ENCODE measurements at places on chromosomes 5 and 9.

GRCh38 chr5:91499943-91500531 is 116.9 kb upstream of the ARRDC3 start:
- DNase-seq, result no peak

DNA sequence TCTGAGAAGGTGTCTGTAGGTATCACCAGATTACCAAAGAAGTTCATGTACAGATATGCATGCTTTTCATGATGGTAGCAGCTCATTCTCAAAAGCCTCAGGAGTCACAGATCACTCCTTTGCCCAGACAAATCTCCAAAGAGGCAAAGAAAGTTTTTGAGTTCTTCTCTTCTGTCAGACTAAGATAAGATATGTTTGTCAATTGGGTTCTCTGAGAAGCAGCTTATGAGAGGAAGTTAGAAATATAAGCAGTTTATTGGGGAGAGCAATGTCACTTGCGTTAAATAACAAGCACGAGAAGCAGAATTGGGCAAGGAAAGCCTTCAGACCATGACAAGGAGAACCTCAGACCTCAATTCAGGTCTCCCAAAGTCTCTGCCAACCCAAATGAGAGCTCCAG is 219.2 kb upstream of the KLF4 start:
- no peak for DNase-seq

DNA sequence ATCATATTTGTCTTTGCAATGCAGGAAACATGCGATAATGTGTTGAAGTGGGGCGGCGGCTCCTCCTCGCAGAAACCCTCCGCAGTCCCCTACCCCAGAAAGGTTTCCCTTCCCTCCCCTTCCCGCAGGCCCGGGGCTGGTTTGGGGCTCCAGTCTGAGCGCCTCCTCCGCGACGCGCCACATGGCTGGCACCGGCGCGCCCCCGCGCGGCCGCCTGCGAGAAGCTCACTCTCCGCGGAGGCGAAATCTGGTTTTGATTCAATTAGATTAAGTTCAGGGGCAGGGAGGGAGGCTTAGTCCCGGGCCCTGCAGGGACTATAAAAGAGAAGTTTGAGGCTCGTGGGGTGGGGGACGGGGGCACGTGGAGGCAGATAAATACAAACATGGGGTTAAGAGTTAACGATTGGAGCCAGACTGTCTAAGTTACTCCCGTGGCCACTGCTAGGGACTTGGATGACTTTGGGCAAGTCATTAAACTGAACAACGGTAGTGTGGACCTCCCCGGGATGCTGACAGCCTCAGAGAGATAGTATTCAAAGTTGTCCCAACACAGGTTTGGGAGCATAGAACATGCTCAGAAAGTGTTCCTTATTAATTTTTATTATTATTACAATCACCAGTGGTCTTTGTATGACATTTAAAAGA is 69.4 kb downstream of the MSX2 start:
- DNase-seq, result peak; percentile 45

- no peak for DNase-seq
These were observed 10.2 kb upstream of the DAB2IP start for GRCh38 chr9:121641224-121641611.

- no peak for DNase-seq
These were observed 11.2 kb downstream of the SH3RF2 start for GRCh38 chr5:145947581-145947980.

GRCh38 chr5:175037820-175038219 is 313.4 kb downstream of the MSX2 start:
- DNase-seq, result no peak

DNA sequence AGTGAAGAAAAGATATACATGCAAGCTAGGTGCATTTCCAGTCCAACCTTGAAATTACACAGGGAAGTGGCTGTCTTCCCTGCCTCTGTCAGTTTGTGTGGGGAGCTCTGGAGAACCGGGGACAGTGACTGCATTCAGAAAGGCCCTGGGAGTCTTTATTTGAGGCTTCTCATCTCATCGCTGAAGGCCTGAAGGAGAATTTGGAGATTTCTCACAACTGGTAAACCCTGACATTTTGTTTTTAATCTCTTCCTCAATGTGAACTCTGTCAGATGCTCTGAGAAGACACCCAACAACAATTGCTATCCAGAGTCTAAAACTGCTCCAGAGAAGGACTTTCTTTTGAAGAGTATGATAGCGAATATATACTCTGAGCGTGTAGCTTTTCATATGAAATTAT is 33.0 kb downstream of the MACIR start:
- no peak for DNase-seq

- DNase-seq, result no peak
These were observed 193.4 kb upstream of the NR4A3 start for GRCh38 chr9:99628285-99628684.

- DNase-seq, result no peak
These were observed 34.7 kb downstream of the DAP start for GRCh38 chr5:10726179-10726912.

DNA sequence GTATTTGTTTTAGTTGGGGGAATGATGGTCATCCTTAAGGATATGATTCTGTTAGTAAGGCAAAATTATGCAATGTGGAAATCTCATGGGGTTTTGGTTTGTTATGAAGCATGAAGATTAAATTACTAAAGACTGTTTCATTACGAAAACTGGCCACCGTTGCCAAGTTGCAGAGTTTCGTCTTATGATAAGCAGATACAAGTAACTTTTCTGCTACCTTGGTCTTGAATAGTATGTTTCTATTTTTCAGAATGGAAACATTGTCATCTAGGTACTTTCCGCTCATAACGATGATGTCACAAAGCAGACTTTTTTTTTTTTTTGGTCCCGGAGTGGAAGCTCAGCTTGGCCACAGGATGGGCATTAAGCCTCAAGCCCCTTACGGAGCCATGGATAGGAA is 4.2 kb downstream of the CCNI2 start:
- peak; percentile 36 for DNase-seq

DNA sequence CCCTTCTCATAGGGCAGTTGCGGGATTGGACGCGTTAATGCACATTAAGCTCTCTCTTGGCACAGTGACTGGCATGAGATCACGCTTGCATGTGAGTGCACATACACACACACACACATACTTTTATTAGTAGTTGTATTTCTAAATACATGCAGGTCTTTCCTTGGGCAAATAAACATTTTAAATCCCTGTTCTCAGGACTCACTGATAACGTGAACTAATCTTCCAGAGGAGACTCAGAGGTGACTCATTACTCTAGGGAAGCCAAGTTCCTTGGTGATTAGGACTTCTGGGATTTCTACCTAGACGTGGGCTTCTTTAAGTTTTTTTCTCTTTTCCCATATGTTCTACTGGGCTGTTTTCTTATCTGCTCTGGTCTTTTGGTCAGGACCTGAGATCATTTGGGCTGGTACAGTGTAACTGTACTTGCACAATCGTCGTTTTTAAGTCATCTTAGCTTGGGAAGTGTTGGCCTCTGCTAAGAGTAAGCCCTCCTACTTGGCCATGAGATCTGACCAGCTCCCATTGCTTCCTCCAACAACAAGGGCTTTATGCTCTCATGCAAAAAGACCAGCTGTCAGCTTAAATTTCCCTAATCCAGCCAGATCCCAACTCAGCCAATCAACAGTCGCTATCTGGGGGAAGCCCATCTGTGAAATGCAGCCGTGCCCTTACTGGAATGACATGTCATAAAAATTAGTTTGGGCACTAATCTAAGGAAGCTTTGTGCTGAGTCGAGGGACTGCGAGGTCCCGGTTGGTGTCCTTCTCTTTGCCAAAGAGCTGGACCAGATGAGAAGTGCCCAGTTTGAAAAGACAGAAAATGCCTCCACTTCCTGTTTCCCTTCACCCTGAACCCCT is 176.4 kb upstream of the ANKRD55 start:
- DNase-seq, result no peak

GRCh38 chr5:39501397-39501796 is 76.6 kb upstream of the DAB2 start:
- no peak for DNase-seq

DNA sequence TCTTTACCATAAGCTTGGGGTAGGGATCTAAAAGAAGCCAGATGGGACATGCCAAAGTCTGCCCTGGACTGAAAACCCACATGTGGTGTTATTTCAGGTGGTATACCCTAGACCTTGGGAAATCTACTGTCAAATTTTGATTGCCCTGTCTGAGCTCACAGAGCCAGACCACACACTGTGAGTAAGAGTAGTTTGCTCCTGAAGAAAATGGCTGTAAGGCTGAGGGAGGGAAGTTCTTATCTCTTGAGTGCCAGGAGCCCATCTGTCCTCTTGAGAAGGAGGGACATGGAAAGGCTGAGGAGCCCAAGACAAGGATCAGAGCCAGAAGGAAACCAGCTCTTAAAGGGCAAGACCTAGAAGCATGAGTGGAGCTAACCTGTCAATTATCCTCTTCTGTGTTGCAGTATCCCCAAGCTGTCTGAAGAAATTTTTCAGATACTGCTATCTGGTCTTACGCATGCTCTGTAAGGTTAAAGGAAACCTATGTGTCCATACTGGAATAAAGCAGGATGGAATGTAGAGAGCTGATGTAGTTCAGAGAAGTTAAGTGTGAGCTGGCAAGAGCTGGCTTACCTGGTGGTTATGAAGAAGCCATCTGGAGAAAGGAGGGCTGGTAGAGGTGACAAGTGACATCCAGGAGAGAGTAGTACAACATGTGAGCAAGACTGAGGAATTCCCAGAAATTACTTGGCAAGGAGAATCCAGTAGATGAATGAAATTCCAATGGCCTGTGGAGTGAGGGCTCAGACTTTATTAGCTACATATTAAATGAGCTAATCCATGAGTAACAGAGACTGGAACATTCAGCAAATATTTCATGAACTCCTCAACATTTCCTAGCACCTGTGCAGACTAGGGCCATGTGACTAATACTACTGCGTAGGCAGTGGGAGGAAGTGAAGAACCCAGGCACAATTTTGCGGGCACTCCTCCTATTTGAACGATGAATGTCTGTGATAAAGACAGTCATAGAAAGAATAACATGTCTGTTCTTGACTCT is 389.1 kb upstream of the KIF2A start:
- DNase-seq, result no peak

DNA sequence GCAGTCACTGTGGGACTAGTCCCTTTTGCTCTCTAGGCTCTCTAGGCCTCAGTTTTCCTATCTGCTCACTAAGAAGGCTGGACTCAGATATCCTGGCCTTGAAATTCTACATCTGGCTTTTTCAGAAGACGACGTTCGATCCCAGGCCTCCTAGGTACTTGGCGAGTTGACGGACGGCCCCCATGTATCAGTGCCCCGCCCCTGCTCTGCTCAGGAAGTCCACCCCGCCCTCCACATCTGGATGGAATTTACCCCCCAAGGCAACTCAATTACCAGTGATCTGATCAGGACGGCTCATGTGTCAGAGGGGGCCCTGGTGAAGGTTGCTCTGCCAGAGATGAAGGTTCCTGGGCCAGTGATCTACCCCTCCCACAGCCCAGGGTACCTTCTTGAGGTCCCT is 44.1 kb upstream of the SYNPO start:
- no peak for DNase-seq

DNA sequence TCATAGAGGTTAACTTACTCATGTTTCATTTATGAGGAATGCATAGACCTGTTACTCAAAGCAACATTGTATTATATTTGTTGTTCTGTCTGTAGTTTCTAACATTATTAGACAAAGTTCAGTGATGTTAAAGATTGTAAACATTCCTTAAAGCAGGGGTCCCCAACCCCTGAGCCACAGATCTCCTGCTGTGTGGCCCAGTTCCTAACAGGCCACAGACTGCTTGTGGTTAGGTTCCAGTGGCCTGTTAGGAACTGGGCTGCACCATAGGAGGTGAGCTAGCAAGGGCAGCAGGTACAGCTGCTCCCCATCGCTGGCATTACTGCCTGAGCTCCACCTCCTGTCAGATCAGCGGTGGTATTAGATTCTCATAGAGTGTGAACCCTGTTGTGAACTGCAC is 181.1 kb downstream of the KDM4C start:
- DNase-seq, result no peak

DNA sequence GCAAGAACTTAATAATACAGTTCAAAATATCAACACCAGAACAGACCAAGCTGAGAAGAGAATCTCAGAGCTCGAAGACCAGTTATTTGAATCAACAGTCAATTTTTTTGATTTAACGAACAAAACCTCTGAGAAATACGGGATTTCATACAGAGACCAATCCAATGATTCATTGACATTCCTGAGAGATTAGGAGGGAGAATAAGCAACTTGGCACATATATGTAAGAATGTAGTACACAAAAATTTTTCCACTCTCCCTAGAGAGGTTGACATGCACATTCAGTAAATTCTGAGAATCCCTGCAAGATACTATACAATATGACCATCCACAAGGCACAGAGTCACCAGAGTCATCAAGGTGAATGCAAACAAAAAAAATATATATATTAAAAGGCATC is 1577.3 kb upstream of the C9orf72 start:
- DNase-seq, result no peak

GRCh38 chr5:135356522-135357318 is 42.3 kb downstream of the MACROH2A1 start:
- DNase-seq, result no peak

GRCh38 chr5:52856564-52856963 is 68.8 kb downstream of the ITGA1 start:
- no peak for DNase-seq

GRCh38 chr5:122181863-122182262 is 52.5 kb downstream of the ZNF474 start:
- no peak for DNase-seq

- DNase-seq, result no peak
These were observed 63.7 kb downstream of the HABP4 start for GRCh38 chr9:96513622-96514021.

DNA sequence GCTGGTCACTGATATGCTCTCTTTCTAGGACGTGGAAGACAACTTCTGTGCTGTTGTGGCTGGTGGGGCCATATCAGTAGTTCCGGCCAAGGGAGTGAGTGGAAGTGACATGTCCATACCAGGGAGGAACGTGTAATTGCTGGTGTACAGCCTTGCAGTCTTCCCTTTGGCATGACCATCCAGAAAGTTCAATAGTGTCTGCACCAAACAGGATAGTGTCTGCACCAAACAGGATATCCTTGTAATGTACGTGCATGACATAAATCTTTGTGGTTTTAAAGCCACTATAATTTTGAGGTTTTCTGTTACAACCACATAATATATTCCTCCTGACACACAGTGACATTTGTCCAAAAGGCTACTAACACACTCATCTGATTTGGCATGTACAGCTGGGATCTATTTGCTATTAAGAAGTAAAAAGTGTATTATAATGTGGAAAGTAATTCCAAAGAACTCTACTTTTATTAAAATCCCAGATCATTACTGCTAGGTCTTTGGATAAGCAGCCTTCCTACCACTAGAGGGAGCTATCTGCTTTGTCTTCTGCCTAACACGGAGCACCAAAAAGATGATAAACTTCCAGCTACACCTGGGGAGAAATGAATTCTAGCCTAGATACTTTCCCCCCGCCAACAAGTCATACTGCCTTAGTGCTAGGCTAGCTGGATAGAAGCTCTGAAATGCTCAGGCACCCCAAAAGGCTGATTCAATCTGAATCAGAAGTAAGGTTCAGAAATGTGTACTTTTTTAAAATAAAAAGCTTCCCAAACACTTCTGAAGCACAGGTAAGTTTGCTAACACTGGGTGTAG is 52.7 kb downstream of the RNF145 start:
- DNase-seq, result peak; percentile 44

- no peak for DNase-seq
These were observed 36.9 kb upstream of the HMGCR start for GRCh38 chr5:75300084-75300483.
